HepG2 (cell line): ENCODE measurements at places on chromosomes 4 and X.
A peak's percentile ranks its signal among the peaks of the same experiment; 100 is the strongest.

DNA sequence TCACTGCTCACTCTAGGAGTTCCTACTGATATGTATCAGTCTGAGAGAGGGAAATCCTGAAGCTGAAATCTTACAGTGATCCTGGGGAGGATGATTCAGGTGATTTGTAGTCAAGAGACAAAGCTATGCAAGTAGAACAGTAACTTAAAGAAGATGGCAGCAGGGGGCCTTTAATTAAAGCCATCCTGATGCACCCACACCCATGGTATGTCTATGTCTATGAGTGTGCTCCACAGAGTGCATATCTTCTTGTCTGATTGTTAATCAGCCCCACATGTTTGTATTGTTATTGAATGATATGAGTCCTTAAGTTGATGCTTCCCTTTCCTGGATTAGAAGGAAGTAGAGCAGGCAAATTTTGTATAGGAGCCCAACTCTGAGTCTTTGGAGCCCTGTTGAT lies 78.8 kb downstream of the NHS start:
- no peak for DNase-seq

DNA sequence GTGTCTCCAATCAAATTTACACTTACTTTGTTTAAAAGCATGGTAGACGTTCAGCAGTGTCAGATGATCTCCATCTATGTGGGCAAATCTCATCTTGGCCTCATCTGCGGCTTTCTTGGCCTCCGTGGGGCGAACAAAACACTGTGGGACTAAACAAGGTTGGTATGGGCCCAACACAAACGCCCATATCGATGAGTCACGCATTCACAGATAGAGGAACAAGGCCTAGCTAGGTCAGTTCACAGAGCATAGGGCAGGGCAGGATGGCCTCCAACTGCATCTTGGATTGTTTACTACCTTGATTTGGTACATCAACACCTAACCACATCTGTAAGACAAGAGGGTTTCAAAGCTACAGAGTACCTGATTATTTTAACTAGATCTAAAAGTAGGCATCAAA lies 47.3 kb downstream of the DHX15 start:
- no peak for DNase-seq

DNA sequence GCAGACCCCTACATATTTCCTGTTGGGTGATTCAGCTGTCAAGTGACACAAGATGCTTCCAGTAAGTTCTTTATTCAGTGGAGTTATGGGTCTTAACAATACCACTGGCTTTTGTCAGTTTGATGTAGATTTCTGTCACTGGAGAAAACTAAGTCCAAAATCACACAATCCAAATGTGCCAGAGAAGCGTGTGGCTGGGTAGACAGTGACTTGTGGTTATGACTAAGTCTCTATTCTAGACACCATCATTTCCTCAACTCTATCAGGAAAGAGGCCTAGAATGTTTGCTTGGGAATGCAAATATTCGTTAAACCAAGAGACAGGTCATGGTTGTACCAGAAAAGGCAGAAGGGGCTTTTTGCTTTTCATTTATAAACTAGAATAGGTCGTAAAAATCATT lies 54.4 kb upstream of the HS3ST1 start:
- no peak for DNase-seq

DNA sequence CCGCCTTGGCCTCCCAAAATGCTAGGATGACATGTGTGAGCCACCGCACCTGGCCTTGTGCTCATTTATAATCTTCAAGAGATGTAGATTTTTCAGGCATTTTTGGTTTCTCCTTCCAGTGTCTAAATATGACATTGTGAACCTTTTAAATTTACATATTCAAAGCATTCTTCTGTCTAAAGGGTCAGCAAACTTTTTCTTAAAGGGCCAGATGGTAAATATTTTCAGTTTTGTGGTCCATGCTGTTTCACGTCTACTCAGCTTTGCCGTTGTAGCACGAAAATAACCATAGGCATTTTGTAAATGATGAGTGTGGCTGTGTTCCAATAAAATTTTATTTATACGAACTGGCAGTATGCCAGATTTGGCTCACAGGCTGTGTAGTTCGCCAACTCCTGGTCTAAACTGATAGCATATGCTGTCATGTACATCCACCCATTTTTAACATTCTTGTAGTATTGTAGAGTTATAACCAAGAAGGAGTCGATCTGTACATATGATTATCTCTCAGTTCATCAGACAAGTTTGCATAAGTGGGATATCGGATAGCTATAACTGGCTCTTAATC lies 12.7 kb upstream of the GCNA start:
- DNase-seq: no peak

- no peak for DNase-seq
Observed at GRCh38 chrX:51743179-51743957, at the start of gene GSPT2. GSPT2 (plus strand) TSS chrX:51743442; CDS start chrX:51743627, 185 bp downstream.

DNA sequence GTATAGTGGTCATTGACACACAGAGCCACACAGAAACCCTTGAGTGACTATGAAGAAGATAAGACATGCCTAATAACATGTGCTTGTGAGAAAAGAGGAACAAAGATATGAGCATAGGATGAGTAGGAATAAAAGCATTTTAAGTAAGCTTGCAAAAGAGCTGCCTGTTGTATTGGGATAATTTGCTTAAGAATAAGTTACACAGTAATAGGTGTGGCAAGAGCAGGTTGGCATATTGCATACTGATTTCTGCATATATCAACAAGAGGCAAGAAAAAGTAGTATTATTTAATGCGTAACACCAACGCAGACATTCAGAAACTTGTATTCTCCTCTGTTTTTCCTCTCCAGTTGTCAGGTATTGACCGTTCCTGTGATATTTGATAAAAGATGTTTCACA lies 111.5 kb upstream of the UGT8 start:
- DNase-seq: no peak

DNA sequence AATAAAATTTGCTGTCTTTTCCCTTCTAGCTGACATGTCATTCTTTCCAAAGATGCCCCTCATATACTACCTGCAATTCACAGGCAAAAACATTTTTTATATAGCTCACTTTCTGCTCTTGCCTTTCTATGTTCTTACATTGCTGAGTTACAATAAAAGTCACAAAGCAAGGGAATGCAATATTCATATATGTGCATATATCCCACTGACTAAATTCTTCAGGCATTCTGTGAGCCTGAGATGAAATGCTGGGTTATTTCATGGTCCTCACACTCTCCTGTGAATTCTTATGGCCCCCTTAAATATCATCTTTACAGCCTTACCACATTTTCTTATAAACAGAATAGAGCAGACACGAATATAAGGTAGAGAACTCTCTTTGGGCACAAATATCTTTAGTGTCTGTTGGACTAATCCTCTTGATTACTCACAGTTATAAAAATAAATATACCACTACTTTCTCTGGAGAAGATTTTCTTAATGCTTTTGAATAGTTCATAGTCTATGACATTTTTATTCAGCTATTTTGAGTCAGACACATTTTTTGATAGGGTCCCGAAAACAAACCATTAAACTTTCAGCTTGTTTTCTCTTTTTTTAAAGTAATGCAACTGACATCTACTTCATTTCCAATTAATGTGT lies 84.1 kb upstream of the H2AZ1 start:
- no peak for DNase-seq

DNA sequence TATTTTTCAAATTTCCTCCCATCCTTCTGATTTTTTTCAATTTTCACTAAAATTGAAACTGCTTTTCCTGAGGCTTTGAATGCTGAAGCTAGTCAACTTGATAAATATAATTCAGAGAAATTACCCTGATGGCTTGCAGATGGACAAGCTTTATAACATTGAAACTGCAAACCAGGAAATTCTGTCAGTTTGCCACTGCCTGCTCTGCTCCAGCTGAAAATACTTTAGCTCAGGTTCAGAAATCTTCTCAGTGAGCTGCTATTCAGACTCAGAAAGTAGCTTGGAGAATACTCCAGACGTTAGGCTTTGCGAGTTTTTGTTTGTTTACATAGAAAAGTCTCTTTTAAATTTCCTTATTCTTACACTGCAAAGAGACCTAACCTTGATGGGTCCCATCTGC lies 1574.7 kb downstream of the STIM2 start:
- DNase-seq: no peak

- DNase-seq: no peak
Observed at GRCh38 chr4:8538076-8538702, 42.0 kb upstream of the GPR78 start.

DNA sequence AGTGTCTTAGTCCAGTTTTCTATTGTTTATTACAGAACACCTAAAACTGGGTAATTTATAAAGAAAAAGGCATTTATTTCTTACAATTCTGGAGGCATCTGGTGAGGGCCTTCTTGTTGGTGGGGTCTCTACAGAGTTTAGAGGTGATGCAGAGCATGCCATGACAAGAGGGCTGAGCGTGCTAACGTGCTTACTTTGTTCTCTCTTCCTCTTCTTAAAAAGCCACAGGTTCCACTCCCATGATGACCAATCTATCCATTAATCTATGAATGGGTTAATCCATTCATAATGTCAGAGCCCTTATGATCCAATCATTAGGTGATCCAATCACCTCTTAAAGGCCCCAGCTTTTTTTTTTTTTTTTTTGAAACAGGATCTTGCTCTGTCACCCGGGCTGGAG lies 291.5 kb upstream of the GALNTL6 start:
- DNase-seq: no peak

GRCh38 chr4:168744021-168744420 lies 247.2 kb downstream of the PALLD start:
- peak; percentile 3 for DNase-seq

- DNase-seq: no peak
Observed at GRCh38 chrX:53056292-53056691, 7.7 kb downstream of the GPR173 start.

GRCh38 chr4:48380583-48381167 lies 39.3 kb downstream of the SLAIN2 start:
- no peak for DNase-seq
